ENCODE measurements at places on chromosomes 7 and 10.

GRCh38 chr10:113399065-113399464, 153.8 kb upstream of the HABP2 start:
- DNase-seq = peak; percentile 87

GRCh38 chr10:110502851-110503301, 5.2 kb downstream of the DUSP5 start:
- DNase-seq = peak; percentile 88

DNA sequence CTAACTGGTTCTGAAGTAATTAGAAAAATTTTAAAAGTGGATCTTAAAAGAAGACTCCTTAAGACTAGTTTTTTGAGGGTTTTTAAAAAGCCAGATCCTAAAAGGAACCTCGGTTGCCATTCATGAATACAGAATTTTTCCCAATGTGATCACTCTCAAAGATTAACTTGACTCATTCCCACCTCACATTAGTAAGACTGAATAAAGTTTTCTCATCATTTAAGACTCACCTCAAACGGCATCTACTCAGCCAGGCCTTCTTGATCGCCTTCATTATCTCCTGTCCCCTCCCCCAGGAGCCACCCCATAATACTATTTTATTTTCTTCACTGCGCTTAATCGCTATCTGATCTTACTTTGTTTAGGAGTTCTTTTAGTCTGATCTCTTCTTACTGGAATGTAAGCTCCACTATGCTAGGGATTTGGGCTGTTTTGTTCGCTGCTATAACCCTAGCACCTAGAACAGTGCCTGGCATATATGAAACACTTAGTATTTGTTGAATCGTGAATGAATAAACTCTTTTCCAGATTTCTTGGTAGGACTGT, 55.9 kb upstream of the PCGF5 start:
- DNase-seq = no peak

GRCh38 chr7:105448181-105448580, 59.5 kb upstream of the SRPK2 start:
- DNase-seq = peak; percentile 7

DNA sequence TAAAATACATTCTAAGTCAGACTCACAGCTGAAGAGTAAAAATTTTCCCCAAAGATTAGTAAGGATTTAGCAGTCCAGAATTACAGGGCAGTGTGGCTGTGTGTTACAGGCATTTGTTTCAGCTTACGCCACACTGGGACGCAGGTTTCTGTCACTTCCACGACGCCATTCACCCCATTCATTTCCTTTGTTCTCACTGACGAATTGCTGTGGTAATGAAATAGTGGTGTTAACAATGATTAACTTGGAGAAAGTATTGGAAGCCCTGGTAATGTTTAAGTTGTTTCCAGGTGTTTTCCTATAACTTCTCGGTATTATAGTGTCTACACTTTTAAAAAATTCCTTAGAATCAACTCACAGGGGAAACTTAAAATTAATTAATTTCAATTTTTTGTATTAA, 370.9 kb downstream of the SH2D4B start:
- DNase-seq = no peak

- no peak for DNase-seq
These were observed 97.9 kb upstream of the ZNF746 start for GRCh38 chr7:149595541-149595940.

GRCh38 chr10:68997211-68997610, 8.6 kb downstream of the KIFBP start:
- peak; percentile 25 for DNase-seq

GRCh38 chr7:96928965-96929364, 76.4 kb upstream of the DLX6 start:
- no peak for DNase-seq

DNA sequence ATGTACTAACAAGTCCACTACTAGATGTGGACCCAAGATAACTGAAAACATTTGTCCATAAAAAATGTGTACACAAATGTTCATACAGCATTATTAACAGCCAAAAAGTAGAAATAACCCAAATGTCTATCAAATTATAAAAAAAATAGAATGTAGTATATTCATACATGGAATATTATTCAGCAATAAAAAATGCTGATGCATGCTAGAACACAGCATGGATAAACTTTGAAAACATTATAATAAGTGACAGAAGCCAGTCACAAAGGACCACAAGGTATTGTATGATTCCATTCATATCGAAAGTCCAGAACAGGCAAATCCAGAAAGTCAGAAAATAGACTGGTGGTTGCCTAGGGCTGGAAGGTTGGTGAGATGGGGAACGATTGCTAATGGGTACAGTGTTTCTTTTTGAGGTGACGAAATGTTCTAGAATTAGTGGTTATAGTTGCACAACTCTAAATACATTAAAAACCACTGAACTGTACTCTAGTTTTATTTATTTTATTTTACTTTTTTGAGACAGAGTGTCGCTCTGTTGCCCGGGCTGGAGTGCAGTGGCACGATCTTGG, 43.3 kb upstream of the ANLN start:
- DNase-seq = peak; percentile 18

GRCh38 chr7:155349601-155350331, 52.1 kb downstream of the INSIG1 start:
- no peak for DNase-seq

GRCh38 chr7:37510043-37510634, 61.5 kb upstream of the ELMO1 start:
- DNase-seq = peak; percentile 32

GRCh38 chr10:85318809-85319807, 990.7 kb downstream of the CCSER2 start:
- DNase-seq = no peak

DNA sequence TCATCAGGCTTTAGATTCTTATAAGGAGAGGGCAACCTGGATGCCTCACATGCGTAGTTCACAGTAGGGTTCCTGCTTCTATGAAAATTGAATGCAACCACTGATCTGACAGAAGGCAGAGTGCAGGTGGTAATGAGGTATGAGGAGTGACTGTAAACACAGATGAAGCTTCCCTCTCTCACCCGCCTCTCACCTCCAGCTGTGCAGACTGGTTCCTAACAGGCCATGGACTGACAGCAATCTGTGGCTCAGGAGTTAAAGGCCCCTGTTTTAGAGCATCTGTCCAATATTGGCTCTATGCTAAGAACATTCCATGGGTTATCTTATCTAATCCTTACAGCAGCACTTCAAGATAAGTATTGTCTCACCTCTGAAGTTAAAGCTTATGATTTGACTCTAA, 213.5 kb upstream of the NRP1 start:
- no peak for DNase-seq

DNA sequence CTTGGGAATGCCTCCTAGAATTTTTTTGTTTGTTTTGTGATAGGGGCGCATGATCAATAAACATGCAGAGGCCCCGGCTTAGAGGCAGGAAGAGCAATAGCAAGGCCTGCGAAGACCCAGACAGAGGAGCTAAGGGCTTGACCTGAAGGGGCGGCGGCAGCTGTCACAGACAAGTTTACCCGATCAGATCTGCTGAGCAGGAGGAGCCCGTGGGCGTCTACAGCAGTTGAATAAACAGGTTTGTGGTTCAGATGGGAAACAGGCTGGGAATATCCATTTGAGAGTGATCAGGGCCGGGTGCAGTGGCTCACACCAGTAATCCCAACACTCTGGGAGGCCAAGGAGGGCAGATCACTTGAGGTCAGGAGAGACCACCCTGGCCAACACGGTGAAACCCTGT, 126.0 kb upstream of the CALN1 start:
- DNase-seq = no peak

- DNase-seq = no peak
These were observed 27.0 kb downstream of the UNC5B start for GRCh38 chr10:71239131-71239915.

DNA sequence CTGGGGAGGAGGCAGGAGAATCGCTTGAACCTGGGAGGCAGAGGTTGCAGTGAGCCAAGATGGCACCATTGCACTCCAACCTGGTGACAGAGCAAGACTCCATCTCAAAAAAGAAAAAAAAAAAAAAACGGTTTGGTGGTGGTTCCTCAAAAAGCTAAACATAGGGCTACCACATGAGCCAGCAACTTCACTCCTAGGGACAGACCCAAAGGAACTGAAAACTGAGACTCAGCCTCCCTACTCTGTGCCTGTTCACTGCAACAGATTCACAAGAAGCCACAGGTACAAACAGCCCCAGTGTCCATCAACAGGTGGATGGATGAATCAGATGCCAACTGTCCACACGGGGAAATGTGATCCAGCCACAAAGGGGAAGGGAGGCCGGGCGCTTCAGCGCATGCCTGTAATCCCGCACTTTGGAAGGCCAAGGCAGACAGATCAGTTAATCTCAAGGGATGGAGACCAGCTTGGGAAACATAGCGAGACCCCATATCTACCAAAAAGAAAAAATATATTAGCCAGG, 79.1 kb upstream of the TNRC18 start:
- peak; percentile 41 for DNase-seq

GRCh38 chr10:33807531-33808359, 473.3 kb upstream of the NRP1 start:
- DNase-seq = no peak

- no peak for DNase-seq
These were observed 292.7 kb downstream of the CAMK1D start for GRCh38 chr10:12642036-12642435.

- DNase-seq = no peak
These were observed 28.4 kb upstream of the FOXL3 start for GRCh38 chr7:261341-262250.

- no peak for DNase-seq
These were observed 44.0 kb downstream of the ADRB1 start for GRCh38 chr10:114087655-114088054.

- no peak for DNase-seq
These were observed 98.2 kb downstream of the PRPF18 start for GRCh38 chr10:13684806-13685482.

DNA sequence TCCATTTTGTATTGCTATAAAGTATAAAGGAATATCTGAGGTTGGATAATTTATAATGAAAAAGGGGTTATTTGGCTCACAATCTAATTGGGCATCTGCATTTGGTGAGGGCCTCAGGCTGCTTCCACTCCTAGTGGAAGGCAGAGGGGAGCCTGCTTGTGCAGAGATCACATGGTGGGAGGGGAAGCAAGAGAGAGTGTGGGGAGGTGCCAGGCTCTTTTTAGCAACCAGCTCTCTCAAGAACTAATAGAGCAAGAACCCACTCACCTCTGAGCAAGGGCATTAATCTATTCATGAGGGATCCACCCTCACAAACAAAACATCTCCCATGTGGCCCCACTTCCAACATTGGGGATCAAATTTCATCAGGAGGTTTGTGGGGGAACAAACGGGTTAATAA, 64.6 kb downstream of the OGDH start:
- DNase-seq = no peak

DNA sequence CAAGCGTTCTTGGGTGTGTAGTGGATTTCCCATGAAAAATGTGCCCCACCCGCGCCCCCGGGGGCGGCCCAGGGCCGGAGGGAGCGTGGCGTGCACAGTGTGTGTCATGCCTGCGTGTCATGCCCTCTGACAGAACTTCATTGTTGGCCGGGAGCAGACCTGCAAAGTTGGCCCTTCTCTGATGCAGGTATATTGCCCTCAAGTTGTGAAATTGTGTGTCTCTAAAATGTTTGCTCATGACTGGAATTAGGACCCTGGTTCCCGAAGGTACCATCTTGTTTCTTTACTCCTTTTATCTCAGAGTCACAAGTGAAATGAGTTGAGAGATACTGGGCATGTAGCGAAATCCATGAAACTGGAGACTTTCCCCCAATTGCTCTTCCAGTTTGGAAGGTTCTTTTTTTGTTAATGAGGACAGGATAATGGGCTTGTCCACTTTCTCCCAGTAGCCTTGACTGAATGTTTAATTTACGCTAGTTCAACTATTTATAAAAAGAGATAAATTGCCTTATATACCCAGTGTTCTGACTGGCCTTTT, 26.2 kb downstream of the ADK start:
- peak; percentile 31 for DNase-seq

DNA sequence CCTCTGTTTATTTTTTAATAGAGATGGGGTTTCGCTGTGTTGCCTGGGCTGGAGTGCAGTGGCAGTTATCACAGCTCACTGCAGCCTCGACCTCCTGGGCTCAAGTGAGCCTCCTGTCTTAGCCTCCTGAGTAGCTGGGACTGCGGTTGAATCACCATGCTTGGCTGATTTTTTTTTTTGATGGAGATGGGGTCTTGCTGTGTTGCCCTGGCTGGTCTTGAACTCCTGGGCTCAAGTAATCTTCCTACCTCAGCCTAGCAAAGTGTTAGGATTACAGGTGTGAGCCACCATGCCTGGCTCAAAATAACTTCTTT, 8.1 kb downstream of the DYNC2I1 start:
- no peak for DNase-seq

All from inflammatory macrophage treated with lipopolysaccharide for 4 hours (primary cell).